Stimulated activated CD4-positive, alpha-beta T cell treated with anti-CD3 and anti-CD28 coated beads, Interleukin-1b, Interleukin-23, amount 100 ng/mL, for 1 hour (primary cell): ENCODE measurements at places on chromosomes 4 and X.

GRCh38 chr4:36841583-36842326 is 402.8 kb upstream of the NWD2 start:
- DNase-seq, result no peak

- no peak for DNase-seq
These were observed 488.2 kb downstream of the KLHL13 start for GRCh38 chrX:117628381-117628780.

DNA sequence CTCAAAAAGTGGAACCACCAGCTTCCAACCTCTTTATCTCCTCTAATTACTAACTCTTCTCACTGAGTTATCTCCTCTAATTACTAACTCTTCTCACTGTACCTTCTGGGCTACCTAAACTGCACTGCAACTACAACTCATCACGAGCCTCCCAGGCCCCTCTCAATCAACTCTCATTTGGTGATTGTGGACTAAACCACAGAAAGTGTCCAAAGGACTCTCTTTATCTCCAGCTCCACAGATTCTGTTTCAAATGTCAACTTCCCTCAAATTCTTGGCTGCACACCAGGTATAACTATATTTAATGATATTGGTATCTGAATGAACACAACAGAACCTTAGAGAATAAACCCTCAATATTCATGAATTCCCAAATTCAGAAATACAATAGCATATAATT is 182.9 kb downstream of the MAML3 start:
- DNase-seq, result no peak

DNA sequence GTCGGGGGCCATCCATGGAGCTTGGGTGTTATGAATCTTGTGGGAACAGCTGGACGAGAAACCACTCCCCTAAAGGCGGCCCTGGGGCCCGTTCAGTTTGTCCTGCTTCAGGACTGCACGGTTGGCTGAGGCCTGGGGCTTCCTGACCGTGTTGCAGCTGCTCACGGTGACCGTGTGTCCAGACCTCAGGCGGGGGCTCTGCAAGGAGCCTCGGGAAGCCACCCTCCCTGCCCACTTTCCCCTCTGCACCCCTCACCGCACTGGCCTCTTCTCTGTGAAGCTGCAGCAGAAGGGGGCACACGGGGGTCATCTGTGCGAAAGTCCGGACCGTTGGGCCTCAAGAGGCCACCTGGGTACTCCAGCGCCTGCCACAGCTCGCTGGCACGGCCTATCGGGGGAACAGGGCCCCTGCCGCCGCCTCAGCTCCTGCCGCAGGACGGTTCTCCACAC is 29.4 kb downstream of the UVSSA start:
- DNase-seq, result no peak

DNA sequence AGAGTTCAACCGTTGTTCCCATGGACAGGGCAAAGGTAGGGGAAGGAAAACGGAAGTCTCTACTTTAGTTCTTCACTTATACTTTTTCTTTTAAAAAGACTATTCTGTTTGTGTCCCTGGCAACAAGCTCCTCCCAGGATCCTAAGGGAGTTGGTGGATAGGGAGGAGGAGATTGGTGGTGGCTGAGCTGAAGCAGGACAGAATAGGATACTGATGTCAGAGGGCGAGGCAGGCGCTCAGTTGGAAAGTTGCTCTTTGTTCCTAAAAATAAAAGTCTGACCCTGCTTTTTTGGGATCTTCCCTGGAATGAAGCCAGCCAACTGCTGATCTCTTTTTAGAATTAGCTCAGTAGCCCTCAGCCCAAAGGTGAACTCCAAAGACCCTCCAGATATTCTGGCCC is 104.7 kb downstream of the MGST2 start:
- no peak for DNase-seq

DNA sequence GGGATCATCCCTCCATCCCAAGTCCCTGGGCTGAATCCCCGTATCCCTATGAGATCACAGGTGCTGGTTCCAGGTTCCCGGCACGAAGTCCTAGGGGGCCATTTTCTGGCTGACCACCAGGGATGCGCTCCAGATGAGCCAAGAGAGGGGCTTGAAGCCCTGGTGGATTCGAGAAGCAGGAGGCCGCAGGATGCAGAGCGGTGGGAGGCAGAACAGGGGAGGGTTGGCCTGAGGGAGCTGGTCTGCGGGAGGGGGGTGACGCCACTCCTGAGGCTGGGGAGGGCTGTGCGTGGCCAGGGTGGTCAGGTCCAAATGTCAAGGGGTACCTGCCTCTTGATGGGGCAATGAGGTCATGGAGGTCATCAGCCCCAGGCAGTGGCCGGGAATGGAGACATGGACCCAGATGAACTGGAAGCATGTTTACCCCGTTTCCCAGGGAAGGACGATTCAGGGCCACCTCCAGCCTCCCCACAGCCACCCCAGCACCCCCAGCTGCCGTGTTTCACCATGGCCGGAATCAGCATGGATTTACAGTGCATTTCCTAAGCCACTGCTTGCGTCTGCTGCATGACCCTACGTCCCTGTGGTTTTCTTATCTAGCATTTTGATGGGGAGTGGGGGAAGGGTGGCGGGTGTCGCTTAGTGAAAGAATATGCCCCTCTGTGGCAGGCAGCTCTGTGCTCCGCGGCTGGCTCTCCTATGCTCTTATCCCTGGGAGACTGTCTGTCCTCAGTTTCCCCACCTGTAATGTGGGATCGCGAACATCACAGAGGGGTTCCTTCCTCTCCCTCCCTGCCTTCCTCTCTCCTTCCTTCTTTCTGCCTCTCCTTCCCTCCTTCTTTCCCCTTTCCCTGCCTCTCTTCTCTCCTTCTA is 17.0 kb upstream of the HTRA3 start:
- no peak for DNase-seq

GRCh38 chr4:128782076-128782715 is 27.3 kb upstream of the JADE1 start:
- peak; percentile 24 for DNase-seq

DNA sequence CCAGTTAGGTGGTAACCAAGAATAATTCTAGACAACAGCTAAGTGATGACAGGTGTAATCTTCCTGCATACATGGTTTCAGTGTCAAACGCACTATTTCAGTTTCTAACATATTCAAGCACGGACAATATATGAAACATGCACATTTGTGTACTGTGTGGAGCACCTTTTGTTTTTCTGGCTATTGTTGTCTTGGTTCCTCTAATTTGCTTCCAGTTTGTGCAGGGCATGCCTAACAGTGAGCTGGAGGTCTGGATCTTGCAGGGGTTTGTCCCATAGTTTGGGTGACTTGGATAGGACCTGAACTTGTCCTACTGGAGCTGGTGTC is 70.5 kb upstream of the TBC1D9 start:
- no peak for DNase-seq
